ENCODE measurements at places on chromosomes 1 and 21.

DNA sequence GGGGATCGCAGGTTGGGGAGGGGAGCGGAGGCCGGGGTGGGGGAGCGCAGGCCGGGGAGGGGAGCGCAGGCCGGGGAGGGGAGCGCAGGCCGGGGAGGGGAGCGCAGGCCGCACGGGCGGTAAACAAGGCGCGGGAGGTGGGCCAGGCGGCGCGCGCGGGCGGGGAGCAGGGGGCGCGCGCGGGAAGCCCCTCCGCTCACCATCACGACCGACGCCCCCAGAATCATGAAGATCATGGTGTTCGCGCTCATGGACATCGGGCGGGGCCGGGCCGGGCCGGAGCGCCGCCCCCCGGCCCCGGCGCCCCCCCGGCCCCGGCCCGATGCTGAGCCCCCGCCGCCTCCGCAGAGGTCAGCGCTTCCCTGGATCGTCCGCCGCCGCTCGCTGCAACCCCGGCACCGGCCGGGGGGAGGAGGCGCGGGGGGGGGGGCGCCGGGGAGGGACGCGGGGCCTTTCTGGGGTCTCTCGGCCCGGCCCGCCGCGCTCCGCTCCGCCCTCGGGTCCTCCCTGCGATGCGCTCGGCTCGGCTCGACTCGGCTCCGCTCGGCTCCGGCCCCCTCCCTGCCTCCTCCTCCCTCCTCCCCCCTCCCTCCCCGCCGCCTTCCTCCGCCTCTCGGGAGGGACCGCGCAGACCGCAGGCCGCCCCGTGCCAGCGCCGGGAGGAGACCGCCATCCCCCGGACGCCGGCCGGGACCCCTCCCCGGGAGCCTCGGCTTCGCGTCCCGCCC lies at the start of gene TMEM240:
Gene TMEM240 (minus strand): TSS at position 535 of the 728 bp plus-strand sequence. CDS start 278 bp downstream, at position 257.
- DNase-seq, result peak; percentile 78

DNA sequence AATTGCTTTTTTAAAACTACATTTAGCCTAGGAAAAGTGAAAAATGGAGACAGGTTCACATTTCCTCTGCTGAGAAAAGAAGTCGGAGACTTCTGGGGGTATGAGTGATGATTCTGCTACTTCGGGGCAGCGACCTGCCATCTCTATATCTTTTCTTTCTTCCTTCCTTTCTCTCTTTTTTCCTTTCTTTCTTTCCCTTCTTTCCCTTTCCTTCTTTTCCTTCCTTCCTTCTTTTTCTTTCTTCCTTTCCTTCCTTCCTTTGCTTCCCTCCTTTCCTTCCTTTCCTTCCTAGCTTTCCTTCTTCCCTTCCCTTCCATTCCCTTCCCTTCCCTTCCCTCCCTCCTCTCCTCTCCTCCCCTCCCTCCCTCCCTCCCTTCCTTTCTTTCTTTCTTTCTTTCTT lies 17.8 kb downstream of the TBX19 start:
- DNase-seq, result no peak

- no peak for DNase-seq
Observed at GRCh38 chr1:166129006-166129405, 37.8 kb downstream of the FAM78B start.

DNA sequence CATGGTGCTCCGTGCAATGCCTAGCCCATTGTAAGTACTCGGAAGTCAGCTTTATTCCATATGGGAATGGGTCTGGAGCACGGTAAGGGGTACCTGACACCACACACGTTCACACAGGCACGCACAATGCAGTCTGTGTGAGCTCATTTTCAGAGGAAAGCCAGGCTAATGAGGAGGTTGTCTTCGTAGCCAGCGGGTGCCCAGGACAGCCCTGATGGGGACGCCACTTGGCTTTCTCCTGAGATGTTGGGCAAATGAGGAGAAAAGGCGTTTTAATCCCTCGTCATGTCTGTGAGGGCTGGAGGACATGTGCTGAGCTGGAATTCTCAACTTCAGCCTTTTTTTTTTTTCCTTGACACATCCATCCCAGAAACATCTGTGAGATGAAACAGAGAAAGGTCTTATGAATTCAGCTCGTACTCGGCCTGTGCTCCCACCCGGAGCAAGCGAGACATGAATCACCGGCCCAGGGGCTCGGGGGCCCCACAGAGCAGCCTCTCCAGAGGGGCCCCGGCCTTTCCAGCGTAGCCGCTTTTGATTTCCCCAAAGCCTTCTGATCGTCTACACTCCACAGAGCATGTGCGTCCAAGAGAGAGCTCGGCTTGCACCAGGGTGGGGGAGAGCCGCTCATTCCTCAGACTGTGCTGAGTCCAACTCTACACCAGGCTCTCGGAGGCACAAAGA lies 125.1 kb downstream of the EPHB2 start:
- DNase-seq, result peak; percentile 75

GRCh38 chr1:47679301-47679791 lies 241.5 kb downstream of the FOXD2 start:
- DNase-seq, result peak; percentile 14

- DNase-seq, result no peak
Observed at GRCh38 chr1:235068158-235069121, 60.2 kb downstream of the TOMM20 start.

DNA sequence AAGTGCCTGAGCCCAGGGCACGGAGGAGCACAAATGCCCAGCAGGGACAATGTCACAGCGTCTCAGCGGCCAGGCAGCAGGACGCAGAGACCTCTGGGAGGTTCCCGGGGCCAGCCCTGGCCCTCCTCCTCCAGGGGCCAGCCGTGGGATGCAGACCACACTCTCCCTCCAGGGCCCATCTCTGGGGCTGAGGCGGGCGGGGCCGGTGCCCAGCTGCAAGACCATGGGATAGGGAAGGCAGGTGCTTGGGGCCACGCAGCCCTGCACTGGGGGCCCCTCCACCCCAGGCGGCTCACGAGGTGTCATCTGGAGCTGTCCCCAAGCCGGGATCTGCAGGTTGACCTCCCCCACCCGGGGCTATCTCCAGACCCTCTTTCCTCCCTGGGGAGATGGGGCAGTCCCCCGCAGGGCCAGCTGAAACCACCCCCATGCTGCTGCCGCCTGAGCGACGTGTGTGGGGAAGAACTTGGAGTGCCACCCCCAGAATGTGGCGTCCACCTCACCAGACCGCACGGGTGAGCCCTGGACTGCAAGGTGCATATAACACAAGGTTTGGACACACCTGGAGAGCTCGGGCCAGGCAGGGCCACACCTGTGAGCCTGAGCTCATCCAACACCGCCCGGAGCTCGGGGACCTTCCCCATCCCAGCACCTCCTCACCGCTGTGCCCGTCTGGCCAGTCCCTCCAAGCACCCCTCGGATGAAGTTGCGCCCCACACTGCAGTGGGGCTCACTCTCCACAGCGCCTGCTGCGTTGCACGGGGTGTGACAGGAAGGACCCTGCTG lies 4.1 kb upstream of the TTLL10 start:
- no peak for DNase-seq

DNA sequence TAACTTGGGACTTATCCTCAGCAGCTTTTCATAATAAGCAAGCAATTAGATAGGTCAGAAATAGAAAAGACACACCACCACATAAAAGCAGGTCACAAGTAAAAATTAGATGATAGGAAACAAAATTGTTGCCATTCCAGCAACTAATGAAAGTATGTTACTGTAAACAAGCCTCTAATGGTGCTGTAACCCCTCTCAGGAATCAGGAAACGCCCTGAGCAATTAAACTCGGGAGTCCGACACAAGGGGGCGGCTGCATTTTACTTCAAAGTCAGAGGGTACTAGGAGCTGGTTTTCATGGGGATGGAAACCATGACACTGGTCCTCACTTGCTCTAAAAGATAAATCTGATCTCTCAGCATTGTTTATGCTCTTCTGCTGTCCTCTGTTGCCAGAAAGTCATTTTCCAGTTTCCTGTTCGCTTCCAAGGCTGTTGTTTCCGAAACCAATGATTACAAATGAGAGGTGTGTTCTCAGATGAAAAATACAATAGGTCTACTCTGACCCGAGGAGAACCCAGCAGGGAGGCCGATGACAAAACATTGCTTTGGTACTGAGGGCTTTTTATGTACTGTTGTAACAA lies 93.4 kb downstream of the TGFBR3 start:
- no peak for DNase-seq

DNA sequence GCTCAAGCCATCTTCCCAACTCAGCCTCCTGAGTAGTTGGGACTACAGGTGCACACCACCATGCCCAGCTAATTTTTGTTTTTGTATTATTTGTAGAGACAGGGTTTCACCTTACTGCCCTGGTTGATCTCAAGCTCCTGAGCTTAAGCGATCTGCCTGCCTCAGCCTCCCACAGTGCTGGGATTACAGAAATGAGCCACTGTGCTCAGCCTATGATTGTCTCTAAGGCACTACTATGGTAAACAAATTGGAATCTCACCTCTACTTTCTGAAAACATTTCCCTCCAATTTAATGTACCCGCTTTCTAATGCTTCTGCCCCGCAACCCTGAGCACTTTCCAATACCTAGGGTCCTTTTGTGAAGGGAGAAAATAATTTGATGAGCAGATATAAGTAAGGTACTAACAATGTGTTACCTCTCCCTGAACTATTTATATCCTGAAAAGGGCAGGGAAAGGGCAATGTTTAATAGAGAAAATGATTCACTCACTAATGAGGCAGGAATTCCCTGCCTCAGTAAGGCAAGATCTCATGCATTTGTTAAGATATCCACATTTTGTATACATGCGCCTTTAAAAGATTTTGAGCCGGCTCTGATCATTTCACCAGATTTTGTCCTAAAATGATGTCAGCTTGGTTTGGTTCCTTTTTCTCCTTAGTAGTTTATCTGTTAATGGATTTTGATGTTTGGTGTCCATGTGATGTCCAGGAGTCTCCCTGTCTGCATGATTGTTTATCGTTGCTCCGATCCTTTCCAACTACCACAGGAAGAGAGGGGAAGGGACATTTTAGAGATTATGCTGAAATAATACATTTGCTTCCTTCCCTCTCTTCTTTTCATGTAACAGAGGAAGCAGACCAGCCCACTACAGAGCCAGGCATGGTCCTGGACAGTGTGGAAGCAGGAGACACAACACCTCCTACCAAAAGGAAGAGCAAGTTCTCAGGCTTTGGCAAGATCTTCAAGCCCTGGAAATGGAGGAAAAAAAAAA lies 47.3 kb upstream of the RCC1 start:
- no peak for DNase-seq

GRCh38 chr1:221620437-221621384 lies 121.2 kb downstream of the DUSP10 start:
- DNase-seq, result peak; percentile 71

DNA sequence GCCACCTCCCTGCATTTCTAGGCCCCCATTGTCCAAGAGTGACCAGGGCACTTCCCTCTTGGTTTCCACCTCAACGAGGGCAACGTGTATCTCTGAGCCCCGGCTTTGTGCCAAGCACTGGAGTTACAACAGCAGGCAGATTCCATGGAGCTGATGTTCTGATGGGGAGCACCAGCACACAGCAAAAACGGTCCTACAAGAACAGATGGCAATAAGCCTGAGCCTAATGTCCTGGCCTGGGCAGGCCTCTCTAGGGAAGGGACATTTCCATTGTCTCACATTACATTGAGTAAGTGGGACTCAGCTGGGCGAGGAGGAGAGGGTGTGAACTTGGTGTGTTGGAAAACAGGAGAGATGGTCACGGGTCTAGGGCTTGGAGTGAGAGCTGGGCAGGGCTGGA lies 27.2 kb upstream of the NPPB start:
- DNase-seq, result no peak

DNA sequence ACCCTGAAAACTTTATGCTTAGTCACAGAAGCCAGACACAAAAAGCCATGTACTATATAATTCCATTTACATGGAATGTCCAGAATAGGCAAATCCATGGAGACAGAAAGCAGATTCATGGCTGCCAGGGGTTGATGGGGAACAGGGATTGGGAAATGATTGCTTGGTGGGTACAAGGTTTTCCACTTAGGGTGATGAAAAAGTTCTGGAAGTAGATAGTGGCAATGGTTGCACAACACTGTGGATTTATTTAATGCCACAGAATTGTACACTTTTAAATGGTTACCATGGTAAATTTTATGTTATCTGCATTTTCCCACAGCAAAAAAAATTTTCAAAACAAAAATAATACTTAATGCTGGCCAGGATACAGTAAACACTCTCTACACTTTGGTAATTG lies 40.6 kb downstream of the ENAH start:
- DNase-seq, result no peak

- DNase-seq, result no peak
Observed at GRCh38 chr1:229380536-229381160, 37.8 kb upstream of the CCSAP start.
